Right atrium auricular region (tissue), 2 donors: ENCODE measurements at places on chromosomes 13 and 19. TPM values are rescaled to one million over a fixed set of nuclear protein-coding genes. Genes with fewer than 3 reads are reported as not detected.

- no peaks in the 10 kb centered on the region for H3K4me1 ChIP-seq
- H3K4me3 ChIP-seq, result no peak overlapping the region
- H3K27me3 ChIP-seq, result no peaks in the 10 kb centered on the region
- H3K27ac ChIP-seq, result no peak overlapping the region
Measured at GRCh38 chr13:50712881-50713280, 130.6 kb downstream of the DLEU7 start.

DNA sequence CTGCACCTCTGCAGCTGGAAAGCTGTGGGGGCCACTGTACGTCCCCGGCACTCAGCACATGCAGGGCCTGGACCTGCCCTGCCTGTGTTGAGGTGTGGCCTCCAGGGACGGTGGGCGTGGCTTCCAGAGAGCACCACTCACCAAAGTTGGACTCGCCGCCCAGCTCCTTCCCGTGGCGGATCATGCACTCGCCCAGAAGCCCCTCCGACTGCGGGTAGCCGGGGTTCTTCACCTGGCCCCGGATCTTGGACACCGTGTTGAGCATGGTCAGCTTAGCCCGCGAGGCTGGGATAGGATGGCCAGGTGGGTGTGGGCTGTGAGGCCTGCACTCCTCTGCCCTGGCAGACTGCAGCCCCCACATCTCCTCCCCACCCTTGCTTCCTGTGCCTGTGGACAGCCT lies 22.0 kb downstream of the MPND start:
- H3K4me3 ChIP-seq, result no peak overlapping the region
- no peak overlapping the region for H3K27ac ChIP-seq
- peaks cover 38% of the 10 kb centered on the region for H3K4me1 ChIP-seq
- no peaks in the 10 kb centered on the region for H3K27me3 ChIP-seq
- no peak for DNase-seq

Gene KIR2DL3
- not detected for total RNA-seq

GRCh38 chr13:34749046-34749445 lies 193.0 kb upstream of the NBEA start:
- no peaks in the 10 kb centered on the region for H3K27me3 ChIP-seq
- peak overlapping the region; percentile 67 for H3K27ac ChIP-seq
- no peaks in the 10 kb centered on the region for H3K4me1 ChIP-seq
- DNase-seq, result no peak
- no peak overlapping the region for H3K4me3 ChIP-seq

- peaks cover 52% of the 10 kb centered on the region for H3K36me3 ChIP-seq
- H3K4me1 ChIP-seq, result peaks cover 4% of the 10 kb centered on the region
- H3K27me3 ChIP-seq, result no peaks in the 10 kb centered on the region
- H3K27ac ChIP-seq, result no peak overlapping the region
- H3K4me3 ChIP-seq, result no peak overlapping the region
Measured at GRCh38 chr19:47151627-47152026, 21.0 kb downstream of the SAE1 start.

DNA sequence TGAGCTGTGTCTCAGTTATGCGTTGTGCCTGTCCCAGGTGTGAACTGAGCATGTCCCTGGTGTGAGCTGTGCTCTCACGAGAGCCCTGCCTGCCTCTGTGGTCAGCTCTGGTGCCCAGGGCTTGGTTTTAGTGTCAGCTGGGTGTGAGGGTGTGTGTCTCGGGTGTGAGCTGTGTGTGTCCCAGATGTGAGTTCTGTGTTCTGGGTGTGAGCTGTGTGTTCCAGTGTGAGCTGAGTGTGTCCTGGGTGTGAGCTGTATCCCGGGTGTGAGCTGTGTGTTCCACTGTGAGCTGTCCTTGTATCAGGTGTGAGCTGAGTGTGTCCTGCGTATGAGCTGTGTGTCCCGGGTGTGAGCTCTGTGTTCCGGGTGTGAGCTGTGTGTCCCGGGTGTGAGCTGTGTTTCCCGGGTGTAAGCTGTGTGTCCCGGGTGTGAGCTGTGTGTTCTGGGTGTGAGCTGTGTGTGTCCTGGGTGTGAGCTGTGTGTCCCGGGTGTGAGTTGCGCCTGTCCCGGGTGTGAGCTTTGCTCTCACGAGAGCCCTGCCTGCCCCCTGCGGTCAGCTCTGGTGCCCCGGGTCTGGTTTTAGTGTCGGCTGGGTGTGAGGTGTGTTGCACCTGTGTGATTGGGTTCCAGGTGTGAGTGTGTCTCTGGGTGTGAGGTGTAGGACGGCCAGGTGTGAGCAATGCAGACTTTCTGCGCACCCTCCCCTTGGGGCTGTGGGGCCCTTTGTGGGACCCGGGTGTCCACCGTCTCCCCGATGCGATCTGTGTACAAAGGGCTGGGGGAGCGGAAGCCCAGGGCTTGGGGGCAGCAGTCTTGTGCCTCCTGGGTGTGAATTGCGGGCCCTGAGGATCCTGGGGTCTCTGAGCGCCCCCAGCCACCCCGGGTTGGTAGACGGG lies 7.1 kb upstream of the PEAK3 start:
- peak overlapping the region; percentile 26 for H3K27ac ChIP-seq
- no peak for DNase-seq
- no peaks in the 10 kb centered on the region for H3K36me3 ChIP-seq
- H3K4me3 ChIP-seq, result peak overlapping the region; percentile 44

Gene TEX26
- total RNA-seq, result not detected

DNA sequence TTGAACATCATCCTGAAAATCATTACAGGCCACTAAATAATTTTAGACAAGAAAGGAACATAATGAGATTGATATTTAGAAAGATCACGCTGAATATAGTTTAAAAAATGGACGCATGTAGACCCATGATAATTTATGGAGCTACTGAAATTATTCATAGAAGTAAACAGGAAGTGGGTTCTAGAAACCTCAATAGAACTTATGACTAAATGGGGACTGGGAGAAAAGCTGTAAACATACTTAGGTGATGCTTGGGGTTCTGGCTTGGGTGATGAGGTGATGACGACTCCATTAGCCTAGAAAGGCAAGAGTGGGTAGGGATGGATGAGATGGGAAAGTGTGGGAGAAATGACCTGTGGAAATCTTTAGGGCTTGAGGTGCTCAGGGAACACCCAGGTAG lies 484.0 kb downstream of the MYO16 start:
- DNase-seq, result no peak
- H3K4me3 ChIP-seq, result no peak overlapping the region
- no peaks in the 10 kb centered on the region for H3K27me3 ChIP-seq
- no peak overlapping the region for H3K27ac ChIP-seq

DNA sequence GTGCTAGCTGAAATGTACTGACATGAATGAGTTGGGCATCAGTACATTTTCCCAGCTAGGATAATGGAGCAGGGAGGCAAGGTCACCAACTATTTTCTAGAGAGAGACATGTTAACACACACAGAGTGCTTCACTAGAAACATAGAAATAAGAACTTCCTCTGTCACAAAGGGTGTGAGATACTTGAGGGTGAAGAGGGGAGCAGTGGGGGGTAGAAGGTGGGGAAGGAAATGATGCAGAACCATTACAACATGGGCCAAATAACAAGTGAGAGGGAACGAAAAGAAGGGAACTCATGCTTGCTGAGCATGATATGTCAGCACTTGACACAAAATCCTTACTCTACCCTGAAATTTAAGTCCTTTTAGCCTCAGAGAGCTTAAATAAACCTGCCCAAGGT lies 87.8 kb upstream of the RFC3 start:
- H3K27me3 ChIP-seq, result no peaks in the 10 kb centered on the region
- H3K4me1 ChIP-seq, result peaks cover 11% of the 10 kb centered on the region
- H3K27ac ChIP-seq, result no peak overlapping the region
- H3K4me3 ChIP-seq, result no peak overlapping the region
- DNase-seq, result no peak

Gene TNFRSF19
- total RNA-seq, result 32.2 TPM

Gene INSL3
- not detected for total RNA-seq

DNA sequence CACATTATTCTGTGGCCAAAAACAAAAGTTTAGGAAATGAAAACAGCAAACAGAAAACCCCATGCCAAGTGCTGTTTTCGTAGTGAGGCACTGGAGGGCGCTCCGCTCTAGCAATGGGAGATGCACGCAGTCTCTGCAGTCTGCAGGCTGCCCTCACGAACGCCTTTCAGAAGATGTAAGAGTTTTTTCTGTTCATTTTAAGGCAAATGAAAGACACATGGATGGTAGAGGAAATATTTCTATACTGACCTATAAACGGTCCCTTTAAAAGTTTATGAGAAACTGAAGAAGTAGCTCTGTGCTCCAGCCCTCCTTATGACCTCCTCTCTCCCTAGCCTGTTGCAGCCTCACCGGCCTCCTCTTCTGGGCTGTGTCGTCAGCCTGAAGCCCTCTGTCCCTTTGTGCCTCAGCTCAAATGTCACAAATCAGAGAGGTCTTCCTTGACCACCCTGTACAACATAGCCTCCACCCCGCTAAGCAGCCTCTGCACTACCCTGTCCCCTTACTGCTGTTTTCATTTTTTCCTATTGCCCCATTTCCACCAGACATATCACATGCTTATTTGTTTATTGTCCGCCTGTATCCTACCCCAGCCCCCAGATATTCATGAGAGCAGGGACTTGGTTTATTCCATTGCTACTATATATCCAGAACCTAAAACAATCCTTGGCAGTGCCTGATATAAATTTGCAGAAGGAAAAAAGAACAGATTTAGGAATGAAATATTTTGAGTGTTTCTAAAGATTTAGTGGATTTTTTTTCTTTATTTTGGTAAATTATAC lies 116.4 kb downstream of the TM9SF2 start:
- no peak overlapping the region for H3K4me3 ChIP-seq

Gene XAB2
- 25.9 TPM for total RNA-seq

GRCh38 chr13:98773921-98774320 lies 21.4 kb upstream of the SLC15A1 start:
- H3K4me3 ChIP-seq, result no peak overlapping the region
- no peaks in the 10 kb centered on the region for H3K4me1 ChIP-seq
- H3K27me3 ChIP-seq, result no peaks in the 10 kb centered on the region
- DNase-seq, result no peak
- no peak overlapping the region for H3K27ac ChIP-seq
- H3K36me3 ChIP-seq, result no peaks in the 10 kb centered on the region
